H9 (cell line): ENCODE measurements at places on chromosomes 2 and 18. TPM values are rescaled to one million over a fixed set of nuclear protein-coding genes. Genes with fewer than 3 reads are reported as not detected.

Gene AQP12A
- total RNA-seq: not detected in 2 replicates

Gene KLHL41
- not detected in 2 replicates for total RNA-seq

Gene ALKAL2
- total RNA-seq: 0.48 and 0.68 TPM in 2 replicates

- DNase-seq: no peak
These were observed 39.4 kb upstream of the GALR1 start for GRCh38 chr18:77210249-77210648.

GRCh38 chr2:203330434-203330833 is 2.2 kb downstream of the ABI2 start:
- DNase-seq: no peak

- no peak for DNase-seq
These were observed 650 bp downstream of the ACKR3 start for GRCh38 chr2:236570081-236570868.

GRCh38 chr18:48949606-48950535 is 894 bp downstream of the SMAD7 start:
- peak; percentile 51 for DNase-seq

- no peak for DNase-seq
These were observed 468.2 kb upstream of the TNP1 start for GRCh38 chr2:217327953-217328621.

- DNase-seq: no peak
These were observed 89.7 kb downstream of the SPTBN1 start for GRCh38 chr2:54545702-54546450.

GRCh38 chr18:59005262-59005661 is 134.4 kb upstream of the SEC11C start:
- peak; percentile 71 for DNase-seq

- no peak for DNase-seq
These were observed 315.4 kb downstream of the CDH2 start for GRCh38 chr18:27861539-27861938.
